ENCODE measurements at places on chromosomes 4 and X.

GRCh38 chr4:152618971-152619370 lies 60.8 kb downstream of the TMEM154 start:
- peak; percentile 72 for DNase-seq

- no peak for DNase-seq
Observed at GRCh38 chr4:185941461-185941860, 127.5 kb upstream of the TLR3 start.

DNA sequence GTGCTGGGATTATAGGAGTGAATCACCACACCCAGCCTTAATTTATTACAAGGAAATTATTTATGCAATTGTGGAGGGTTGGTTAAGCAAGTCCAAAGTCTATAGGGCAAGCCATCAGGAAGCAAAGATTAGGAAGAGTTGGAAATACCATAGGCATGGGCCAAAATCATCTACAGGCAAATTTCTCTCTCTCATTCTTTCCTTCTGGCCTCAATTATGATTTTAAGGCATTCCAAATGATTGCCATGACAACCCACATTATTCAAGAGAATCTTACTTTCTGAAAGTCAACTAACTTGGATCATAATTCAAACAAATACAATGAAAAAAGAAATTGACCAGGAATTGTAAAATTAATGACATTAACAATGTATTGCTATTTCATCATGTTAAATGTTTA lies 400.8 kb downstream of the GPM6A start:
- DNase-seq: no peak

GRCh38 chr4:152763796-152764195 lies 15.7 kb downstream of the TIGD4 start:
- DNase-seq: no peak

GRCh38 chrX:70496491-70496890 lies 51.9 kb downstream of the DLG3 start:
- DNase-seq: no peak

- DNase-seq: no peak
Observed at GRCh38 chr4:150826306-150826705, 188.8 kb downstream of the LRBA start.

- no peak for DNase-seq
Observed at GRCh38 chr4:138802499-138802898, 213.1 kb upstream of the NOCT start.

DNA sequence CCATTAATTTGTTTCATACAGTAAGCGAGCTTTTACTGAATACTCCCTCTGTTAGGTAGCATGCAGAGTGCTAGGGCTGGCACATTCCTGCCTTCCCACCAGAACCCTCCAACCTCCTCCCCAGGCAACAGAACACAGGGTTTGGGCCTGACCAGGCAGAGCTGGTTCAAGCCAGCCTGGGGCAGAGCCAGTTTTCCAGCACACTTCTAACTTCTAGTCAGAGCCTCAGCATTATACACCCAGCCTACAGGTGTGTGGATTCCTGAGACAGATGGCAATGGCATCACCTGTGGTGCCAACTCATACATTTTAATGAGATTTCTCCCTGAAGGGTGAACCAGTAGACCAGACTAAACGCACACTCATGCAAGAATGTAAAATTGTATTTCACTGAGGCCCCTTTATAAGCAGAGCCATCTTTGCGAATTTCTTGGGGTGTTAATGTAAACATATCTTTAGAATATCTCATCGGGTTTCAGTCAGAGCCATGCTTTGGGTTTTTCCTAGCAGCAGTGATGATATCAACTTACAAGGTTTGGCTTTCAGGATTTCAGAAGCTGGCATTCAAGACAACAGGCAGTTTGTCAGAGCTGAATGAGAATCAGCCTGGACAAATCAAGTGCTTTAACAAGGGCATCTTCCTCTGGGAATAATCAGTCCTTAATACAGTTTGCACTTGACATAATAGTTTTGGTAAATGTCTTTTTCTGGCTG lies 92.0 kb downstream of the GATB start:
- peak; percentile 55 for DNase-seq

DNA sequence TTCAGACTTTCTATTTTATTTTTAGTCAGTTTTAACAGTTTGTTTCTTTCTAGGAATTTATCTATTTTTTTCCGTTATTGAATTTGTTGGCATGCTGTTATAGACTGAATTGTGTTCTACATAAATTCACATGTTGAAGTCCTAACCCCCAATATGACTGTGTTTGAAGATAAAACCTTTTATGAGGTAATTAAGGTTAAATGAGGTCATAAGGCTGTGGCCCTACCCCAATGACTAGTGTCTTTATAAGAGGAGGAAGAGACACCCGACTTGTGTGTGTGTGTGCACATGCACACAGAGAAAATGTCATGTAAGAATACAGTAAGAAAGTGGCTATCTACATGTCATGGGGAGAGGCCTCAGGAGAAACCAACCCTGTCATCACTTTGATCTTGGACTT lies 146.3 kb downstream of the BRWD3 start:
- DNase-seq: no peak

DNA sequence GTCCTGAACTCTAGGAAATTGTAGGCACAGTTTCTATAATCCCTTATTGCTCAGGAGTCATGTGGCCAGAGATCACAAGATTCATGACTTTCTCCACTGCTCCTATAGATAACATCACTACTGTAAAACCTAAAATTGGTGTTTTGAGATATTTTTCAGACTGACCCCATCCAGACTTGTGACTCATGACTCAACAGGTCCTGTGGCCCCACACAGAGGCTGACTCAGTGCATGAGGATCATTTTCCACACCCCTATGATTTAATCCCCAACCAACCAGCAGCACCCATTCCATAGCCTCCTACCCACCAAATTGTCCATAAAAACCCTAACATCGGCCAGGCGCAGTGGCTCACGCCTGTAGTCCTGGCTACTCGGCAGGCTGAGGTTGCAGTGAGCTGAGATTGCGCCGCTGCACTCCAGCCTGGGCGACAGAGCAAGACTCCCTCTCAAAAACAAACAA lies 13.2 kb upstream of the XIAP start:
- no peak for DNase-seq

GRCh38 chr4:185283723-185284122 lies 74.3 kb downstream of the SNX25 start:
- DNase-seq: no peak

GRCh38 chr4:135354876-135355275 lies 1153.3 kb upstream of the PABPC4L start:
- no peak for DNase-seq

DNA sequence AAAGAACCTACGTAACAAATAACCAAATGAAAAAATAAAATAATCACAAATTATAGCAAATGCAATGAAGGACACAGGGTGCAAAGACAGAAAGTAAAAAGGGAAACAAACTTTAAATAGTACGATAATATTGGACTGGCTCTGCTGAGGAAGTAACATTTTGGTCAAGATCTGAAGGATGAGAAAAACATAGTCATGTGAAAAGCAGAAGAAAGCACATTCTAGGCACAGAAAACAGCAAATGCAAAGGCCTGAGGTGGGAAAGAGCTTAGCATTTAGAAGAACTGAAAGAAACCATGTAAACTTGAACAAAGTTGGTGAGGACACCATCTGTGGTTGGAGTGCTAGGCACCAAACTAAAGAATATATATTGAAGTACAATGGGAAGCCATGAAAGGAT lies 111.2 kb downstream of the PPP3CA start:
- DNase-seq: no peak

- no peak for DNase-seq
Observed at GRCh38 chr4:189385098-189385497, 555.6 kb upstream of the FRG1 start.

- DNase-seq: no peak
Observed at GRCh38 chrX:47170861-47171692, 22.6 kb upstream of the UBA1 start.

DNA sequence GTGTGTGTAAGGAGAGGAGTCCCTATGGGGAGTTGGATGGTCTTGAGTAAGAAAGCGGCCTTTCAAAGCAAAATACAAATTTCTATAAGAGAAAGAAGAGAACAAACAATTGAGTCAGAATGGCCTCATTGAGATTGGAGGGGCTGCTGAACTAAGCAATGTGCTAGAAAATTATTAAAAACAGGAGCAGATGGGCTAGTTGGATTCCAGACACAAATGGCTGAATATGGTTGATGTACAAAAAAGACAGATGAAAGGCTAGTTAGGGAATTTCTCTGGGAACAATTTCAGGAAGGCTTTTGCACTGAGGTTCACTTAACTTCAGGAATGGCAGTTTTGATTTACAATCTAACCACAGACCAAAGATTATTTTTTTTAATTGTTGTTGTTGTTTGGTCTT lies 1806.8 kb upstream of the TENM3 start:
- DNase-seq: no peak

DNA sequence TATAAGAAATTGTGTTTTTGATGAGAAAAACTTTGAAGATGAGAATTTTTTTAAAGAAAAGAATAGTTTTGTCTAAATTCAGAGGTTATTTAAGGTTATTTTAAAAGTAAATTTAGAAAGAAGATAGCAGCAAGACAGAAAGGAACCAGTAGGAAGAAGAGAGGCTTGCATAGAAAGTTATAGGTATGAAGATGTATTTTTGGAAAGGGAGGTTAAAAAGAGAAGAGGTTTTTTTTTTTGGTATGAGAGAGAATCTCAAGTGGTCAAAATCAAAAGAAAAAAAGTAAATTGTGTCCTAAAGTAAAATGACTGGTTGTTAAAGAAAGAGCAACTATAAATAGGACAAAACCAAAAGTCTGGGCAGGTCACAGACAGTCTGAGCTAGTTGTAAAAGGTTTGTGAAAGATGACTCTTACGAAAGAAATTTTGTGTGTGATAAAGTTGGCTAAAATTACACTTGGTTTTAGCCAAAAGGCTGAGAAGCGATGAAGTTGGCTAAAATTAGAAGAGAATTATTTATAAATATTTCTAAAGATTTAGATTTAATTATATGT lies 16.4 kb upstream of the EIF4E start:
- no peak for DNase-seq

DNA sequence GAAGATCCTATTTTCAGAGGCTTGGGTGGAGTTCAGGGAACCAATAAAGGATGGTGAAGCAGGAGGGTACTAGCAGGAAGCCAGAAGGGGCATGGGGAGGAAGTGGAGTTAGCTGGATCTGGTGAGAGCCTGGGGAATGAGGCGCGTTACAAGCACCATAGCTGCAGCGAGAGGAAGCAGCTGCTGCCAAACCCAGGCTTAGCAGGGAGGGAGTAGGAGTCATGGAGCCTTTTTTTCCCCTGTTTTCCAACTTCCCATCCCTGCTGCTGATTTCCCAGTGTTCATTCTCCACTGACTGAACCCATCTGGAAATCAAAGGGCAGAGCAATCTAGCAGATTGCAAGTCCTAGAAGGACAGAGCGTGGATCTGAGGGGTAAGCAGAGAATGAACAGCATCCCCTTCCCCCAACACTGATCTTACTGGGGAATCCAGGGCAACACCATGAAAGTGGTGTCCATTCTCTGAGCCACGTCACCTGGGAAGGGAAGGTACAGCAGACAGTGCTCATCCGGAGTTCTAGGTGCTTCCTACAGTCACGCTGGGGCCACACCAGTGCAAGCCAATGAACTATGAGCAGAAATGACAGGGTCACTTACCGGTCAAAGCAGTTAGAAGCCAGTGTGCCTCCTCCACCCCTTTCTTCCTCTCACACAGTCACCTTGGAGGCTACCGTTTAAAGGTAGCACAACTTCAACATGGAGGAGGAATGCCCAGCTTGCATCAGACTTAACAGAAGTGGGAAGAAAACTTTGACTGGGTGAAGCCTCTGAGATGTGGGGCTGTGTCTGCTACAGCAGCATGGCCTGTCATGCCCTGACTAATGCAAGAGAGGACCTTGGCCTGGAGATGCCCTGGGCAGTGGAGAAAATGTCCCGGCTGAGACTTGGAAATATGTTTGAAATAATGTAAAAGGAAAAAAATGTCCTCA lies 36.7 kb downstream of the SMIM20 start:
- DNase-seq: no peak

DNA sequence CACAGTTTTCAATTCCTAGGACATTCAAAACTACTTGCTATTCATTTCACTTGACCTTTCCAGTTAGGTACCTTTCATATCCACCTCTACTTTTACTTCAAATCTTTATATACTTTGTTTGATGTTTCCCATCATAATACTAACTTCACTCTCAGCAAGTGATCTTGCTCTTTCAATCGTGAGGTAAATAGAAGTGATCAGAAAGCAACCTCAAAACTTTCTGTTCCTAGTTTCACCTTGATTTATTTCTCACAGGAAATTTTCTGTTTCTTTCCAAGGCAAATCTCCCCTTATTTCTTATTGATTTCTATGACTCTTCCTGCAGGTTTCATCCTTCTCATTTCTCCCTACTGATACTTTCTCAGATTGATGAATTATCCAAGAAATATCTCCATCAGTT lies 623.5 kb downstream of the FSTL5 start:
- no peak for DNase-seq

DNA sequence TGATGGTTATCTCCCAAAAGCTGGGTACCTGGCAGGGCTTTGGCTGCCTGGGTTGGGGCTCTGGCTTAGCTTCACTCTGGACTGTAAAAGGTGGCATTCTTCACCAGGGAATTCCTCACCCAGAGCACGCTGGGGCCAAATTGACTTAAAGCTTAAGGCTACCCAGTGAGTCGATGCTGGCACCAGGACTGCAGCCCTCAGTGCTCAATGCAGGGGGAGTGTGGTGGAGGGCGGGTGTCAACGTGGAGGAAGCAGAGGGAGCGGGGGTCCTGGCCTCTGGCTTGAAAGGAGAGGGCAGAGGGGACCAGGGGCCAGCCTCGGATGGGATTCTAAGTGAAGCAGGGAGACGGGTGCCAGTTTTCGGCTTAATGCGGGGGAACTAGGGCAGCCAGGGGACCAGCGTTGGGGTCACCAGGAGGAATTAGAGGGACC lies 446 bp upstream of the FAM50A start:
- DNase-seq: no peak

DNA sequence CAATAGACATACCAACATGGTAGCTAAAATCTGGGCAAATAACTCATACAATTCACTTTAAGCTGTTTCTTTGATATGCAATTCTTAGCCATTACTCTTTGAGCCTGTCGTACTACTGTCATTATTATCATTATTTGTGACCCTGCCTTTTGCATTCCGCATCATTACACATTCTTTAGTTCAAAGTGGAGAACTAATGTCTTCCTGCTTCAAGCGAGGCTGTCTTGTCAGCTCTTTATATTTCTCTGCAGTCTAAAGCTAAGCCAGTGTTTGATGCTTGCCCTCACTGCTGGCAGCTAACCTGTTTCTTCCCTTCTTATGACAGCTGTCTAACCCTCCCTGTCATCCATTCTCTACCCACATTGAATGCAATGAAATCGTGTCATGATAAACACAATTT lies 186.8 kb downstream of the FAT4 start:
- no peak for DNase-seq

GRCh38 chrX:3384327-3384726 lies 37.9 kb upstream of the MXRA5 start:
- no peak for DNase-seq
